H1 (cell line): ENCODE measurements at places on chromosomes 1 and 21. TPM values are rescaled to one million over a fixed set of nuclear protein-coding genes. Genes with fewer than 3 reads are reported as not detected.

DNA sequence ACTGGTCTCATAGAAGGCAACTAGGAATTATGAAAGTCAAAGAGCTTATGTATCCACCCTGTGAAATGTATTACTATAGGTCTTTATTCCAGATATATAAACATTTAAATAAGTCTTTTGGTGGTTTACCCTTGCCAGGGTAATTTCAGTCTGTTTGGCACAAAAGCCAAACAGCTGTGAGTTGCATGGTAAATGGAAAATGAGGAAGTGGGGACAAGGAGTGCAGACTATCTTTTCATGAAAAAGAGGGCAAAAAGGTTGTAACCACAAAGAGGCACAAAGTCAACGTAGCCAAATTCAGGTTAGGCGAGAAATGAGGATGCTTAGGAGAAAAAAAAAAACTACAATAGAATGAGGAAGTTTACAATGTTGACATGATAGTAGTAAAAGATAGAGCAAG is 492.3 kb upstream of the PRMT6 start:
- no peaks in the 10 kb centered on the region for H3K36me3 ChIP-seq
- DNase-seq: no peak
- no peak overlapping the region for H3K4me3 ChIP-seq

DNA sequence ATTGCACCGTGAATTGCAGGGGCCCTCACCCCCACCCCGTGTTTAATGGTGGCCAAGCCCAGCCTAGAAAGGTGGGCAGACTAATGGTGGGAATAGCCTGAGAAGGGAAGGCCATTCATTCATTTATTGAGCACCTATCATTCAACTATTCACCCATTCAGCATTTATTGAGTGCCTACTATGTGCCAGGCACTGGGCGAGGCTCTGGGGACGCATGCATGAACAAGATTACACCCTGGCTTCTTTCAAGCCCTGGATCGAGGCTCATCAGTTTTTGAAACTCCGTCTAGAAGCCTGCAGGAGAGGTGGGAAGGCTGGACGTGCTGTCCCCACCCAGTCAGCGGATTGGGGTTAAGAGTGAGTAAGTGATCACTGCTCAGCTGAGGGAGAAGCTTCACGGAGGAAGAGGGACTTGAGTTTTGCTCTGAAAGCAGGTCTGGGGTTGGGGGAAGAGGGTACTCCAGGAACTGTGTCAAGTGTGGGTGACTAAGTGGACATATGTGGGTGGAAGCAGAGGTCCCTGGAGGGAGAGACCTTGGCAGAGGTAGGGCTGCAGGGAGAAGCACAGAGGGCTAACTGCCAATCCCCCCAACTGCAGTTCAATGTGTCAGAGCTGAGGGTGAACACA is 35.6 kb downstream of the MEF2D start:
- H3K27me3 ChIP-seq: no peaks in the 10 kb centered on the region
- H3K27ac ChIP-seq: no peak overlapping the region
- no peaks in the 10 kb centered on the region for H3K36me3 ChIP-seq
- no peak overlapping the region for H3K4me3 ChIP-seq
- no peak for DNase-seq
- H3K4me1 ChIP-seq: no peaks in the 10 kb centered on the region

DNA sequence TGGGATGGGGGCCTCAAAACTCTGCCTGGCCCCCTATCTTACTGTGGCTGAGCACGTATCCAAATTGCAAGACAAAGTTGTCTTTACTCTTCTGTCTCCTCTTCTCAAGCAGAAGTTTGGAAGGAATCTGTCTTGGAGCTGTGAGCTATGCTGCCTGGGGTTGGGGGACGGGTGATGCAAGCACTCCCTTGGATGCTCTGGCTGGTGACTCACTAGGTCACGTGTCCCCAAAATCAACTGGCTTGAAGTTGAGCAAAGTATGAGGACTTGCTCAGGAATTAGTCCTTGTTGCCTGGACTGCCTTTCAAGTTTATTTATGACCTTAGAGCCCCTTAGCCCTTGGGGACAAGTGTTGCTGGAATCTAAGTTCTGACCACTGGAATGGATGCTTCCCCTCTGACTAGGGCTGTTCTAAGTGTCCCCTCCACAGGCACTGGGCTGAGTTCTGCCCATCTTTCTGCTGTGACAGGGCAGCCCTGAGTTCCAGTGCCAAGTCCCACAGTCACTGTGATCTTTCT is 269.5 kb downstream of the HHAT start:
- no peak overlapping the region for H3K4me3 ChIP-seq
- H3K27ac ChIP-seq: no peak overlapping the region

- no peaks in the 10 kb centered on the region for H3K27me3 ChIP-seq
- no peaks in the 10 kb centered on the region for H3K36me3 ChIP-seq
- no peaks in the 10 kb centered on the region for H3K4me1 ChIP-seq
Observed at GRCh38 chr1:117045644-117046043, 14.5 kb upstream of the TTF2 start.

DNA sequence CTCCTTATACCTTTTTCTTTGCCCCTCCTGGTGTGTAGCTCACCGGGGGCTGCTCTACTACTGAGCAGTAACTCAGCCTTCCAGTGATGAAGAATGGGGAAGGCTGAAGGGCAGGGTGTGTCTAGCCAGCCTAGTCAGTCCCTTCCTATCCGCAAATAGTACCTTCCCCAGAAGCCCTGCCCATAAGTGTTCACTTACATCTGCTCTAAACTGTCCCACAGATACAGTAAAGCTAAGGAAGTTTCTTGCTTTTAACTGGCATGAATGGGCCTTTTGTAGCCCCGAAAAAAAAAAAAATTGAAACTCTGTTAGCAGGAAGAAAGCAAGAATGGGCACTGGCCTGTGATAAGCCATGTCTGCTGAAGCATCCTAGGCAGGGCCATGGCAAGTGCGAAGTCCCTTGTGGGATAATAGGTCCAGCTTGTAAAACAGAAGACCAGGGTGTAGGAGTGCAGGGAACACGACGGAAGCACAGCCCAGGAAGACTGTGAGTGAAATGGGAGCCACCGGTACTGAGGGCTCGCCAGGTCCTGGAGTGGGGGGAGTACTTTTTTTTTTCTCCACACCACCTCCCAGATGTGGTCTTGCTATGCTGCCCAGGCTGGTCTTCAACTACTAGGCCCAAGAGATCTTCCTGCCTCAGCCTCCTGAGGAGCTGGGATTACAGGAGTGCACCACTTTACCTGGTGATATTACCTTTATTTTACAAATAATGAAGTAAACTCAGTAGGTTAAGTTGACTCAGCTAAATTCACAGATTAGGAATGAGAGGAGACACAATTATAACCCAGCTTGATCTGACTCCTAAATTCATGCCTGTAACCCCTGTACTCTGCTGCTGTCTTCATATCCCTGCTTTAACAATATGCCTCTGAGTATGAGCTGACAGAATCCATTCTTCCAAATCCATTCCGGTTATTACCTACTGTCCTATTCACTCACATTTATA is 347.5 kb downstream of the SMYD3 start:
- no peaks in the 10 kb centered on the region for H3K36me3 ChIP-seq
- H3K4me1 ChIP-seq: peaks cover 3% of the 10 kb centered on the region; the same call in 1 of the 2 replicates
- no peaks in the 10 kb centered on the region for H3K27me3 ChIP-seq

GRCh38 chr1:55244476-55245099 is 29.4 kb upstream of the USP24 start:
- DNase-seq: no peak
- no peaks in the 10 kb centered on the region for H3K27me3 ChIP-seq
- H3K27ac ChIP-seq: no peak overlapping the region
- no peak overlapping the region for H3K4me3 ChIP-seq
- H3K36me3 ChIP-seq: no peaks in the 10 kb centered on the region

DNA sequence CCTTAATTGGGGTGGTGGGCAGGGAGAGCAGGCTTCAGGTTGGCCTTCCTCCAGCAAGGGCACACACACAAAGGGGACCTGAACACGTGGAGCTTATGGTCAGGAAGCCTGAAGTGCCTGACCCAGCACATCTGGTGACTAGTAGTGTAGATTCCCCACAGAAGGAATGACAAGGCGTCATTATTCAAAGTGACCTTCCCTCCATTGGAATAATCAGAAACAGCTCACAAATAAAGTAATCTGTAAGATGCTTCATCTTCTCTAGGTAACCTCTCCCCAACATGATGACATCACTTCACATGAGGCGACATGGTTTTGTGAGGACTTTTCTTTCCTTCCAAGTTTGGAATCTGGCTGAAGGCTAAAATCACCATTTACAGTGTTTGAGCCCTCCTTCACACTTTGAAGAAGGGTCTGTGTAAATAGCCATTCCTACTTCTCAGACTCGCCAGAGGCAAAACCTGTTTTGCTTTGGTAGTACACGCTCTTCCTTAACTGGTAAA is 32.8 kb upstream of the ERG start:
- H3K4me3 ChIP-seq: no peak overlapping the region
- H3K27ac ChIP-seq: no peak overlapping the region
- DNase-seq: no peak
- H3K36me3 ChIP-seq: no peaks in the 10 kb centered on the region
- H3K4me1 ChIP-seq: no peaks in the 10 kb centered on the region
- H3K27me3 ChIP-seq: no peaks in the 10 kb centered on the region

DNA sequence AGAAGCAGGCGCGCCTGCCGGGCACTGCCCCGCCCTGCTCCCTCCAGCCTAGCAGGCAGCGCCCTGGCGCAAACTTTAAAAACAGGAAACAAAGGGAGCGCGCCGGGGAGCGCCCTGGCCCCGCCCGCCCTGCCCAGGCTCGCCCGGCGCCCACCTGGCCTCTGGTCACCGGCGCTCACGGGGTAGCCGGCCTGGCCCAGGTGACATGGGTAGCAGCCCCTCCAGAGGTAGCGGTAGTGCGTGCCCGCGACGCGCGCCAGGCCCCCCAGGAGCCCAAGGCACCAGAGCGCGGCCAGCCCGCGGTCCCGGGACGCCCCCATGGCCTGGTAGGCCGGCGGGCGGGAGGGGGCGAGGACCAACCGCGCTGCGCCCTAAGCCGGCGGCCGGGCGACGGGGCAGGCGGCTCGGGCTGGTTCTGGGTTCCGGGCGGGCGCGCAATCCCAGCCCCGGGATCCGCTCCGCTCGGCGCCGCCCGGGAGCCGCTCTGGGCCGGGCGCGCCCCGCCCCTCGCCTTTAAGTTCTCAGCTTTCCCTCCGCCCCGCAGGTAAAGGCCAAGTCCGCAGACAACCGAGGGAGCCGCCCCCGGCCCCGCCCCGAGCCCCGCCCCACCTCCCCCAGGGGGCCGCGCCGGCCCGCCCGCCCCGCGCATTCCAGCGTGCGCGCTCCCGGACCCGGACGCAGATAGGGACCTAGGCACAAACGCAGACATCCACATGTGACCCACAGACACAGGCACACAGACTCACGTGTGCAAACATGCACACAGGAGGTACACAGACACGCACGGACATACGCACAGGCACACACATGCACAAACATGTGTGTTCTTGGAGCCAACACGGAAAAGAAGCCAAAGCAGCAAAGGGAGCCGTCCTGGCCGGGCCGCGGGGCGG is 76.7 kb downstream of the ARHGEF16 start:
- H3K27me3 ChIP-seq: peaks cover 25% of the 10 kb centered on the region
- H3K4me3 ChIP-seq: peak overlapping the region; percentile 67
- peak; percentile 34 for DNase-seq
- peaks cover 10% of the 10 kb centered on the region for H3K4me1 ChIP-seq
- H3K36me3 ChIP-seq: no peaks in the 10 kb centered on the region

GRCh38 chr1:94544706-94545490 is 3.3 kb upstream of the F3 start:
- H3K4me1 ChIP-seq: peaks cover 3% of the 10 kb centered on the region
- peaks cover 3% of the 10 kb centered on the region; the same call in 1 of the 2 replicates for H3K27me3 ChIP-seq
- no peak for DNase-seq

- no peaks in the 10 kb centered on the region for H3K36me3 ChIP-seq
- DNase-seq: no peak
- no peak overlapping the region for H3K27ac ChIP-seq
- H3K4me3 ChIP-seq: no peak overlapping the region
- no peaks in the 10 kb centered on the region for H3K4me1 ChIP-seq
Observed at GRCh38 chr1:7576946-7577657, 194.0 kb upstream of the VAMP3 start.

- DNase-seq: no peak
- no peaks in the 10 kb centered on the region for H3K27me3 ChIP-seq
- H3K27ac ChIP-seq: no peak overlapping the region
- no peak overlapping the region for H3K4me3 ChIP-seq
- H3K36me3 ChIP-seq: no peaks in the 10 kb centered on the region
Observed at GRCh38 chr1:230125640-230126528, 58.8 kb downstream of the GALNT2 start.

DNA sequence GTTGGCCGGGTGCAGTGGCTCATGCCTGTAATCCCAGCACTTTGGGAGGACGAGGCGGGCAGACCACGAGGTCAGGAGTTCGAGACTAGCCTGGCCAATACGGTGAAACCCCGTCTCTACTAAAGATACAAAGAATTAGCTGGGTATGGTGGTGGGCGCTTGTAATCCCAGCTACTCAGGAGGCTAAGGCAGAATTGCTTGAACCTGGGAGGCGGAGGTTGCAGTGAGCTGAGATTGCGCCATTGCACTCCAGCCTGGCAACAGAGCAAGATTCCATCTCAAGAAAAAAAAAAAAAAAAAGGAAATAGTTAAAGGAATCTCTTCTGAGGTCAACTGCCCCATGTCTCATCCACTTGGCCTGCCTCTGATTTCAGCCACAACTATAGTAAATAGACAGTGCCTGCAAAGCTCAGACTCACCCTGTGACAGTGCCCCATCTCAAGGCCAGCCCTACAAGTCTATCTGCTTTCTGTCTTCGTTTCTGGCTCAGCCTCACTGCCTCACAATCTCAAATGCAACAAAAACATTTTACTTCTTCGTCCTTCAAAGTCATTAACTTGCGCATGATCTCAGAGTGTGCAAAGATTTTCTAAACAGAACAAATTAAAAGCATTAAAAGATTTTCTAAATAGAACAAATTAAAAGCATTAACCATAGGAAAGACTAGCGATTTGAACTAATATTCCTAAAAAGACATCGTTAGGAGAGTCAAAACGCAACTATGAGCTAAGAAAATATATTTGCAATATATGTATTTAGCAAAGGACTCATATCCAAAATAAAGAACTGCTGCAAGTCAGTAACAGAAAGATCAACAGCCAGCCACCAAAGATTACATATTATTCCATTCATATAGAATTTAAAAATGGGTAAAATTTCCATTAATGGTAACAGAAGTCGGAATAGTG is 65.0 kb upstream of the PRDX6 start:
- no peaks in the 10 kb centered on the region for H3K27me3 ChIP-seq

GRCh38 chr1:183159960-183160359 is 26.1 kb upstream of the LAMC2 start:
- H3K4me1 ChIP-seq: peaks cover 5% of the 10 kb centered on the region
- H3K27me3 ChIP-seq: no peaks in the 10 kb centered on the region
- no peak for DNase-seq
- H3K27ac ChIP-seq: no peak overlapping the region
- no peaks in the 10 kb centered on the region for H3K36me3 ChIP-seq

The OR2T11 gene
- total RNA-seq: not detected in 2 replicates

The DNM3 gene
- 7.4 and 8.5 TPM in 2 replicates for total RNA-seq

The LRRC39 gene
- total RNA-seq: 0.38 and 0.39 TPM in 2 replicates

The CCDC185 gene
- total RNA-seq: not detected in 2 replicates

The PTPN7 gene
- not detected in 2 replicates for total RNA-seq

The RPL11 gene
- total RNA-seq: 1,426 and 1,499 TPM in 2 replicates

The KCNK1 gene
- 10.8 and 11.9 TPM in 2 replicates for total RNA-seq

The RGS8 gene
- 0.13 and 0.29 TPM in 2 replicates for total RNA-seq

The OLIG2 gene
- total RNA-seq: 0.11 TPM in 1 of 2 replicates, not detected in the other
